ENCODE measurements at places on chromosomes 5 and 9.
A peak's percentile ranks its signal among the peaks of the same experiment; 100 is the strongest.

DNA sequence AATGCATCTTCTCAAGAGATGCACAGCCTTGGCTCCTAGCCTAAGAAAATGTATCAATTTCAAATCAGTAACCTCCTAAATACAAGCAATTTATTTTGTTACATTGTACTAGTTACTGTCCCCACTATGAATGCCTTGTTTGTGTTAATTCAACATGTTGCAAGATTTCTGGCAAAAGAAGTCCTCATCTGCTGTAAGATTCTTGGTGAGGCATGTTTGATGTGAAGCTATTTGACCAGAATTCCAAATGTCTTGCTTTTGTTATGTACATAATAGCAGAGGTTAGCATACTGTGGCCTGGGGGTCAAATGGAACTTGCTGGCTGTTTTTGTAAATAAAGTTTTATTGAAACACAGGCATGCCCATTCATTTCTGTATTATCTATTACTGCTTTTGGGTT lies 1023.1 kb upstream of the WWC1 start:
- no peak for DNase-seq

DNA sequence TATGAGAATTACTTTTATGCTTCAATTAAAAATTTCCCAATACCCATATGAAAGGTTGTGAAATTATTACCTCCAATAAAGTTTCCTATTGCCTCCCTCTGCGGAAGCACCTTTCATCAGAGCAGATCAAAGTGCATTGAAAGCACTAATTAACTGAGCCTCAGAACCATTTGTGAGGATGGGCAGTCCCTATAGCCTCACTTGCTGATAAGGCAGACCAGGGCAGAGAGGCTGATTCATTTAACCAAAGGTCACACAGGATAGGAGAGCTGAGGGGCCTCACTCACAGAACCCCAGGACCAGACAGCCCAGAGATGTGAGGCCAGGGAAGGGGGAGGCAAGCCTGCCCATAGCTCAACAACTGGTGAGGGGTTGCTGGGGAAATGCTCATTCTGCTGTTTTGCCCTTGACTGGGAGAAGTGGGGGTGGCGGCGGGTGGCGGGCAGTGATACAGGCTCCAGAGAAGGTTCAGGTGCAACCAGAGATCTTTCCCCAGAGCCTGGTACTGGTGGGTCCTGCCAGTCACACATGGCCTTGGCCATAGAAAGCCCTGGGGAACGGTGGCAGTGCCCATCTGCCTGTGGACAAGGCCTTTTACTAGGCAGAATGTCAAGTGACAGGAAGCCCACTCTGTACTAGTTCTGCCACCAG lies 57.9 kb downstream of the MACROH2A1 start:
- peak; percentile 42 for DNase-seq

DNA sequence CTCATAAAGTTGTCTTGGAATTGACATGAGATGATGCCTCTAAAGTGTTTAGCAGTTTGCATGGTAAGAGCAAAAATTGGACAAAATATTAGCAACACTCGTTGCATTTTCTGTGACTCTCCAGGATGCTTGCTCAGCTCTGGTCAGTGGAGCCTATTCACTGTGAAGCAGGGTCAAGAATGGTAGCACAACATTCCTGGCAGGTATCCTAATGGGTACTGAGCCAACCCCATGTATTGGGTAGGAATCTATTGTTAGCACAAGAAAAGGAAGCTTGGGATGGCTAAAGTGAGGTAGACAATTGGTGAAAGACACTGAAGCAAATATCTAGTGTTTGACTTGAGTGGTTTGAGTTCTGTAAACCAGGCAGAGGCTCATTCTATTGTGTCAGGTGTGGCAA lies 10.4 kb upstream of the ACTBL2 start:
- DNase-seq = no peak

DNA sequence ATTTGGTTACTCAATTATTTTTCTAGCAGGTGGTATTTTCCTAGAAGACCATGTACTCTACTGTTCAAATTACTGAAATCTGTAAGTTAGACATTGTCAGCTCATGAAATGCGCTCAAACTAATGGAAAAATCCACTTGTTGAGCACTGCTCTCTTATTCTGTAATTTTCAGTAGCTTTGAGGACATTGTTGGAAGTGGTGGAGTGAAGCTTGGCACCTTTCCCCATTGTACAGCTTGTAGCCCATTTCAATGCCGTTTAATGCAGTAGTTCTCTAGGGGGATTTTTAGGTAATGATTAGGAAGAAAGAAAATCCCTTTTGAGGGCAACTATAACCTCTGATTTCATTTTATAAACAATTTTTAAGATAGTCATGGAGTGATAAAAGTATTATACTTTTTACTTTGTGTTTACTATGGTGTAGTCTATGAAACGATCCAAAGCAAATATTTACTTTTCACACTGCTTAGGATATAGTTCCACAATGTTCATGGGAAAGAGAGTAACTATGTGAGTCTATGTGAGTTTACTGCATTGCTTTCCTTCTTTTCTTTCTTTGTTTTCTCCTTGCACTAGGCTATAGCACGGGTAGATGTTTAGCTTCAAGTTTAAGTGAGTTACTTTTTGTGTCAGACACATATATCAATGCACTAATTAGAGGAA lies 165.8 kb upstream of the ANKH start:
- DNase-seq = no peak

DNA sequence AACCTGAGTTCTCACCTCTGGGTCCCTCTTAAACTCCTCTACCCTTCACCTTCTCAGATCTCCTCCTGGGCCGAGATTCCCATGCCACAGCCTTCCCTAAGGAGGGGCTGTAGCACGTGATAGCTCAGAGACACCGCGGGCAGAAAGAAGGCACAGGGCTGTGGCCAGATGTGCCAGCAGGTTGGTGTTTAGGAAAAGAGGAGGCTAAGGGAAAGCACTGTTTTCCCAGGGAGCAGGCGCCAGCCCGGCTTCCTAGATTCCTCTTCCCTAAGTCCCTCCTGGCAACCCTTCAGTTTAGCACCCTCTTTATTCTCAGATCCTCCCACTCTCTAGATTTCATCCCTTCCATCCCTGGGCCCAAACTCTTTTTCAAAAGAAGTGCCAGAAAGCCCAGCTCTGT lies 59.4 kb upstream of the CCNG1 start:
- no peak for DNase-seq

- no peak for DNase-seq
These were observed 8.3 kb downstream of the NANS start for GRCh38 chr9:98064623-98065392.

- DNase-seq = no peak
These were observed 2.1 kb downstream of the PCDHA5 start for GRCh38 chr5:140823475-140823874.

- DNase-seq = no peak
These were observed 105.6 kb downstream of the ARSB start for GRCh38 chr5:78879516-78879915.

- no peak for DNase-seq
These were observed 2.8 kb upstream of the HMCN2 start for GRCh38 chr9:130262771-130263170.

DNA sequence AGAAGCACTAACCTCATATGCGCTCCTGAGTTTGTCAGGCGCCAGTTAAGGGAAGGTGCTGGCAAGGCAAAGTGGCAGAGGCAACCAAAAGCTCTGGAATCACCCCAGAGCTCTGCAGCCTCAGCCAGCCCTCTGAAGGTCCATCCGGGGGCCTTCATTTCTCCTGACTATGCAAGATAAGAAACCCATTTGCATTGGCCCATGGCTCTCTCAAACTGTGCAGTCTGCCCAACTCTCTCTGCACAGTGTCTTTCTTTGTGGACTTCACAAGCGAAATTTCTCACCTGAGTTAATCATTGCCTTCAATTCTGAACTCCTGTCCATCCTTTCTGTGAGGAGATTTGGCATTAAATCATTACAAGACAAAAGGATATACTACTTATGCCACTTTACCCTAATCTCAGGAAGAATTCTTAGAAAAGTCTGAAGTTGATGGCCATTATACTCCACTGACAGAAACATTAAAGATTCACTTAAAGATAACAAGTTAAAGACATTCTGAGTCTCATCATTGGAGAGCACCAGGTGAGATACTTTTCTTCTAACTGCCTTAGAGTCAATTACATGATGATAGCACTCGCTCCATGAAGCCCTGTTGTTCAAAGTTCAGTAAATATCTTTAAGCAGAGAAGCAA lies 235.6 kb downstream of the SPOCK1 start:
- DNase-seq = no peak
